Vagina (tissue), 2 donors: ENCODE measurements at places on chromosomes 12 and 14.

DNA sequence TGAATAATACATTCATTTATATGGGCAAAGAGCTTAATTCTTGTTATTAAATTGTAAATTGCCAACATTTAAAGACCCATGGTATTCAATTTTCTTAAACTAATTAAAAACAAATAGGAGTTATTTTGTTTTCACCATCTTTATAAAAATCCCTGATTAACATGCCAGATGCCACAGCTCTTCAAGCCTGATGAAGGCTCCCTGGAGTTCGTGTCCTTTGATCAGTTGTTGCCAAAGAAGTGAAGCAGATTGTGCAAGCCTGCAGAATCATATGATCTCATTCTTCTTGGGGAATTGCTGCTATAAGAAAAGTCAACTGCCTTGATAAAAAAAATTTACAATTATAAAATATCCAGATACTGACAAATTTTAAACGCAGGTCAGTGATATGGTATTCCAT, 288.3 kb upstream of the PPFIA2 start:
- no peak for DNase-seq

DNA sequence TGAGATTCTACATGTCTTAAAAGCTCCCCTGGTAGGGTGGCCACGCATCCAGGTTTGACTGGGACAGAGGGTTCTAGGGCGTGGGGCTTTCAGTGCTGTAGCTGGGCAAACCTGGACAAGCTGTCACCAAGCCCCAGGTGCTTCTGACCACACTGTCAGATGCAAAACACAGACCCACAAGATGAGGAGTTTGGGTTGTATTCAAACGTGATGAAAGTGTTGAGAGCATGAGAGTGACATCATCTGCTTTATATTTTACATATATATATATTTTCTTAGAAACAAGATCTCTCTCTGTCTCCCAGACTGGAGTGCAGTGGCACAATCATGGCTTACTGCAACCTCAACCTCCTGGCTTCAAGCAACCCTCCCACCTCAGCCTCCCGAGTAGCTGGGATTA, 210.1 kb downstream of the DPF3 start:
- DNase-seq: no peak

- DNase-seq: no peak
These were observed 80.9 kb downstream of the SYNE2 start for GRCh38 chr14:63933711-63934110.

DNA sequence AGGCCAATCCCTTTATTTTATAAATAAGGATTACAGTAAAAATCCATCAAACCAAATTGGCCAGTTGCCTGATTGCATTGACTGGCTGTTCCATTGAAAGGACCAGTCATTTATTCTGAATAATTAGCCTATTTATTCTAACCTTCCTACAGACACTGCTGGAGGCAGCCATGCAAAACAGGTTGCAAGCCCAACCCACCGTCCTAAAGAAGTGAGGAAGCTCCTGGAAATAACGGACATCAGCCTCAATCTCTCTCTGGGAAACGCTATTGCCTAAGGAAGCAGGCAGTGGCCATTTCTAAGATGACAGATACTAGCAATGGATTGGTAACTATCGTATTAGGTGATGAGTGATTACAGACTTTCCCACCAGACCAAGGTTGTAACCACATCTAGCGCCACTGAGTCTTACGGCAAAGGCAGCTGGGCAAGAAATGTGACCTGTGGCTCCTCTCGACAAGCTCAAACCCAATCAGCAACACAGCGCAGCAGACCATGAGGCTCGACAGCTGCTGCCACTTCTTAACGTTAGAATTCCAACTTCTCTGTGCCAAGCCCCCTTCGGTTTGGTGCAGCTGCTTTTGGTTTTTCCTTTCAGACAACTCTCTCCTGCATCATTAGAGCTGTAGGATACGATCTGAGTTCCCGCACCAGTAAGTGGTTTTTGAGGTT, 134.2 kb downstream of the KCNK10 start:
- DNase-seq: no peak

- no peak for DNase-seq
These were observed 8.4 kb upstream of the PNMA1 start for GRCh38 chr14:73722581-73722980.

DNA sequence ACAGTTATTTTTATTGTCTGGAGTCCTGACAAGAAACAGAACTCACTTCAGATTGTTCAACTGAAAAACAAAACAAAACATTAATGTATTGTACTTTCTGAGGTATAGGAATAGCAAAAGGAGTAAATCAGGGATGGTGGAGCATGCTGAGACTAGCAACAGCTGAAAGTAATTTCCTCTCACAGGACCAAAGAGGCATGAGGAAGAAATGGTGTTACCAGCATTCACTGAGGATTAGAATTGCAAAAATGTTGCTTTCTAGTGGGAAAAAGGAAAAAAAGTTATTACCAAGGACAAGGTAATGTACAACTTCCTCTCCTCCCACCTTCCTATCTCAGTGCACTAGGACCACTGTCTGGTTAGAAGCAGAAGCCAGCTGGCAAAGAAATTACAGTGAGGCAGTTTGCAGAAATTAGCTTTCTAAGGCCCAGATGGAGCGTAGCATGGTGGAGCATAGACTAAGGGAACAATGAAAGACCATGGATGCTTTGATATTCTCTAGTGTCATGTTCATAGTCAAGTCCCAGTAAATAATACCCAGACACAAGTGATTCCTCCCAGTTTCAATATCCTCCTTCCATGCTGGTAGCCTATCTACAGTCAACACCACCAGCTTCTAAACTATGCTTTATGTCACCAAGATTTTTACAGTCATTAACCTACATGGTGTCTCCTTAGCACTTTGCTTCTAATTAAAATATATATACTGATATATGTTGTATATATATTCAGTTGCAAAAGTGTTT, 133.7 kb upstream of the DCN start:
- DNase-seq: no peak

GRCh38 chr14:52352569-52352968, 38.5 kb downstream of the PTGER2 start:
- DNase-seq: no peak

DNA sequence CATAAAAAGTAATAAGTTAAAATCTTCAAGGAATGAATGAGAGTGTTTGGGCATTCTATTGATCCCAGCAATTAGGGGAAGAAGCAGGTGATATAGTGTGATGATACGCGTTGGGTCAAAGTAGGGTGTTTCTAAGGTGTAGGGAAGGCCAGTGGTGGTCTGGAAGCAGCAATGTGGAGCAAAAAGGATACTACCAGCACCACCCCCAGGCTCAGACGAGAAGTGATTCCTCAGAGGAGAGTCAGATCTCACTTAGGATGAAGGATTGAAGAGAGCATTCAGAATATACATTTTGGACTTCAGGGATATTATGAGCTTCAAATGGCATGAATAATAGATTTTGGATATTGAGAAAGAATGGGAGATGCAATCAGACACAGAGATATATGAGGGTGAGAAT, 497.6 kb downstream of the RMST start:
- DNase-seq: no peak

DNA sequence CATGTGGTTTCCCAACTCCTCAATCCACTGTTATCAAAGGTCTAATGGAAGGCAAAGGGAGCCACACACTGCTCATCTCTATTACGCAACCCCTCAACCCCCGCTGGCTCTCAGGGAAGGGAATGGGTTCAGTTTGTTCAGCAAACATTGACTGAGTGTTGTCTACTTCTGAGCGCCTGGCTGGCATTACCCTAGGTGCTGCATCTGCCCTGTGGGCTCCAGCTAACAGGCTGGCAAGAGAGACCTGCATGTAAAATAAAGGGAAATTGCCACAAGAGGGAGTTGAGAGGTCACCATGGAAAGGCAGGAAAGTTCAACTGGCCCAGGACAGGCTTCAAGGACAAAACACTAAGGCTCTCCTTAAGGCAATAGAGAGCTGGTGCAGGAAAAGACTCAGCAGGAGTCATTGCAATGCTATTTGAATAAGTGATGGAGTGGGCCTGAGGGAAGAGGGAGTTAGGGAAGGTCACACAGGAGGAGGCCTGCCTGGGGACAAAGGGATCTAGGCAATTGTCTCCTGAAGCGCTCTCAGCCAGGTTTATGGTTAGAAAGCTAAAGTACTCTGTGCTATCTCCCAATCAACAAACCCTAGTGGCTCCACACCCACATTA, 5.5 kb upstream of the ZNF740 start:
- DNase-seq: no peak

DNA sequence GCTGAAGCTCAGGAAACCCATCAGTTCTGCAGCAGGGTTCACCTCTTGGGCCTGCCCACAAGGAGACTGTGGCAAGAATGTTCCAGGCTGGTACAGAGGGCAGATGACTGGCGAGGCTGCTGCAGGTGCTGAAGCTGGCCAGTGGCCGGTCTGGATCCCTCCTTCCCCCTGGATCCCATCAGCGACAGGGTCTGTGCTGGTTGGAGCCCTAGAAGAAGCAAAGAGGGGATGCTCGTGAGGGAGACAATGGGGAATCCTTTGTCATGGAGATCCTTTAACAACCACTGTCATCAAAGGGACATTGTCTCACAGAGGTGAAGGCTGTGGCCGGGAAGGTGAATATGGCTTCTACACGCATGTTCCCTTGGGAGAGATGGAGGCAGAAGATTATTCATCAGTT, 211.4 kb upstream of the TMEM132C start:
- DNase-seq: no peak
